ENCODE measurements at places on chromosomes 2 and 18.
A peak's percentile ranks its signal among the peaks of the same experiment; 100 is the strongest.

DNA sequence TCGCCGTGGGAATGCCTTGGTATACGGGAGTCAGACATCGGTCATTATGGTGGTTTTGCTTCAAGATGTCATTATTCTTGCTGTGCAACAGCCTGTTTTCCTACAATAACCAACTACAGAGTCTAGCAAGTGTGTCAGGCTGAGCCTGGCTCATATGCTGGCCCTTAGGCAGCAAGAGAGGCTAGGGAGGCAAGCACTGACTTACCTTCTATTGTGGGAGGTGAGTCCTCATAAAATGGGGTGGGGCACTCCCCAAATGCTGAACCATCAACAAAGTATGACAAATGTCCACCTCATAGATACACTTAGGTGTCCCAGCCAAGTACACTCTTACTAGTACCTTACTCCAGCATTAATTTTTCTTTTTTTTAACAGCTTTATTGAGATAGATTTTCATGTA is 77.0 kb upstream of the ATL2 start:
- no peak for DNase-seq

GRCh38 chr18:54720620-54721019 is 107.7 kb upstream of the RAB27B start:
- no peak for DNase-seq

- DNase-seq, result no peak
These were observed 13.5 kb downstream of the ANKRD12 start for GRCh38 chr18:9150121-9150520.

- DNase-seq, result no peak
These were observed 1178.7 kb downstream of the SUCLG1 start for GRCh38 chr2:83280391-83280790.

DNA sequence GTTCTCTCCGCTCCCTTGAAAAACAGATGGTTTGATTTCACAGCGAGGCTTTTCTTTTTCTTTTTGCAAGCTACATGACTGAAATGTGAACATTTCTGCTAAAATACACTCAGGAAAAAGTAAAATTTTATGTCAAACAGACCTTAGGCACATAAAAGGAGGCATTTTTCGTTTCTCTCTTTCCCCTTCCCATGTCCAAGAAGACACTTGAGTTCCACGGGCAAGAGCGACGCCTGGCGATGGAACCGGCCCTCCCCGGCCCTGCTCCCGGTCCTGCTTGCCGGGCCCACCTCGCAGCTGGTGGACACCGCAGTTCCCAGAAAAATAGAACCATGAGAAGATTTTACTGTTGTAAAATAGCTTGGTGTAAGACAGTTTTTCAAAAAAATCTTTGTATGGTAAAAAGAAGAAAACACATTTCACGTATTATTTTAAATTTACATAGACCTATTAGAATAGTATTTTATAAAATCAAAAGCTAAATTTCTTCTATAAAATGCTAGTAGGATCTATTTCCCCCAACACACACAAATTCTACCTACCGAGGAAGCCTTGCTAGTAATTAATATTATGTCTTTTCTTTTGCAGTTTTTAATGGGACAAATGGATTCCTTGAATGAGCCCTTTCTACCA is 2.3 kb upstream of the ALKAL2 start:
- DNase-seq, result peak; percentile 86

- DNase-seq, result no peak
These were observed 480.6 kb downstream of the SPAG16 start for GRCh38 chr2:213764849-213765248.

GRCh38 chr2:44810892-44811530 is 130.5 kb upstream of the SIX3 start:
- DNase-seq, result no peak

DNA sequence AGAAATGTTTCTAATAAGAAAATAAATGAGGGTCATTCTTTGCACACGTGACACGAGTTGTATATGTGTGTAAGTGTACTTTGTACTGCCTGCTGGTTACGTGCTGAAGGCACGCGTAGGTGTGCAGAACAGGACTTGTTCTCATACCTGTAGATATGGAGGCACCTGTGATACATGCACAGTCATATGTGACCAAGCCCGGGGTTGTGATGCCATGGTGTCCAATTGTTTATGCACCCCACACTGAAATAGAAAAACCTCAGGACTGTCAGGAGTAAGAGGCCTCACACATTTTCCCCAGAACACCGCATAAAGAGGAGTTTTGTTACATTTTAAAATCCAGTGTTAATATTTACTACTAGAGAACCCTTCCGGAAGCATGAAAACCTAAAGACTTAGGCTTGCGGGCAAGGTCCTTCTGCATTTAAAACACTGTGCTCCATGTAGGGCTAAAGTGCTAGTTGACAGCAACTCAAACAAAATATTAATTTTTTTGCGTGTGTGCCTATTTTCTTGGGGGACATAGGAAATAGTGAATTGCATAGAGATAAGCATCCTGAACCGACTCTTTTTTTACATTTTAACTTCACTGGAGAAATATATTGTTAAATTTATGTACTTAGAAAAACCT is 9.3 kb downstream of the TSHZ1 start:
- no peak for DNase-seq

- no peak for DNase-seq
These were observed 100.8 kb upstream of the CNGA3 start for GRCh38 chr2:98245491-98245890.

DNA sequence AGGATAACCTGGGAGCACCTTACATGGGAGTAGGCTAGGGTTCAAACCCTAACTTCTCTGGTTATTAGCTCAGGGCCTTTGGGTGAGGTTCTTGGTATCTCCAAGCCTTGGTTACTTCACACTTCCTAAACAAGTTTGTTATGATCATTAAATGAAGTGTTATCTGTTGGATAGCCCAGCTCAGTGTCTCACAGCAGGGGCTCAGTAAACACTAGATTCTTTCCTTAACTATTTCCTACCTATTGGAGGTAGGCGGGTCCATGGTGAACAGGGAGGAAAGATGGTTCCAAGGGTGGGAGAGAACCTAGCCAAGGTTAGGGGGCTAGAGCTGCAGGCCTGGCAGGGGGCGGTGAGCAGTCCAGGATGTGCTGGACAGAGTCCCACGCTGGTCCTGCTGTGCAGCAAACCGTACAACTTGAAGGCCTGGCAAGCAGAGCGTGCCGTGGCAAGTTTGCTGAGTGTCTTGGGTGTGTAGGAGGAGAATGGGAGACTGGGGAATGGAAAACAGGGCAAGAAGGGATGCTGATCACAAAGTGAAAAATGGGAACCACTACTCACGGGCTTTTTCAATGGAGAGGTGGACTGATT is 259.1 kb downstream of the PRKCE start:
- DNase-seq, result no peak

DNA sequence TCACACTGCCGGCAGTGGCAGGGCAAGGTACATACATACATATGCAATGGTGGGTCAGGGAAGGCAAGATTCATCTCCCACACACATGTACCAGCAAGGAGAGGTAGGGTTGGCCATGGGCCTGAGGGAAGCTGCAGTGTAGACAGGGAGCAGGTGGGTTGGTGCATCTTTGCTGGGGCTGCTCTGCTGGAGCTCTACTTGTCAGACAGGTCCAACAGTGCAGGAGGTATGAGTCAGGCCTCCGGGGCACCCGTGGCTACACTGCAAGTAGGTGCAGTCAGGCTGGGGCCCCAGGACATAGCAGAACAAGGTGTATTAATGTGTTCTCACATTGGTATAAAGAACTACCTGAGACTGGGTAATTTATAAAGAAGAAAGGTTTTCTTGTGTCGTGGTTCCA is 281.1 kb upstream of the COL3A1 start:
- DNase-seq, result peak; percentile 4

DNA sequence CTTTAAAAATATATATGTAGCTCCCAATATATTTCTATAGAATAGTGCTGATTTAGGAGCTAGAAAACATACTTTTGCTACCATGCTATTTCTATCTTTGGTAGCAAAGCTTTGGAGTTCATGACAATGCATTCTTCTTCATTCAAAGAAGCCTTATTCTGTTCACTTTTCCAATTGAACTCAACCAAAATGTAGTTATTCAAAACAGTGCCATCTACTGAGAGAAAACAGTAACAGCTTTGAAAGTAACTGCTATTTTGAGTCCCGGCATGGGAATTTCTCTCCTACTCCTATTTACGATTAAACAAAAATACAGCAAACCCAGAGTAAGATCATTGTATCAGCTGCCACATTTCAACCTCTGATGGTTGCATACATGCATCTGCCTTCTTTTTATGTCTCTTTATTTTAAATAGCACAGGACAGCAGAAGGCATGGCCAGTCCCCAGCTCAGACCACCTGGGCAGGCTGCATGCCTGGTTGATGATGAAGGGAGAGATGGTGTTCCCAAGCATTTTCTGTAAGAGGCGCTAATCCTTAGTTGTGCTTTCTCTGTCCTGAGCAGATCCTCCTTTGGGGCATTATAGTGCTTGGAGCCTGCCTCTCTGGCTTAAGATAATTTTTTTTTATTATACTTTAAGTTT is 69.7 kb upstream of the SULT1C3 start:
- no peak for DNase-seq

GRCh38 chr18:24015639-24016631 is 1.4 kb downstream of the TTC39C start:
- DNase-seq, result no peak

DNA sequence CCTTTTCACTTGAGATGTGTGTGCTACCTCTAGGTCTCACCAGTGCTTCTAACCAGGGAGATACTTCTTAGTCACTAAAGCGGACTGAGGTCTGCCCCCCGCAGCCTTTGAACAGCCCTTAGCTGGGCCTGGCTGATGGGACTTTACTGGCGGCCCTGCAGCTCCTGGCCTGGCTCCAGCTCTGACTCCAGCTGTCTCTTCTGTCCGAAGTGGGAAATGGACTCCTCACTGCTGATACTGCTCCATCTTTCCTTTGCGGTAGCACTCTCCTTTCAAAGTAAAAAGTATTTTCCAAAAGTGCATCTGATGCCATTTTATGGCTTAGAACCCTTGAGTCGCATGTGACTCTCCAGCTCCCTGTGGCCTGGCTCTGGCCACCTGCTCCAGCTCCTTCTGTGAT is 64.5 kb downstream of the ATP9B start:
- no peak for DNase-seq

DNA sequence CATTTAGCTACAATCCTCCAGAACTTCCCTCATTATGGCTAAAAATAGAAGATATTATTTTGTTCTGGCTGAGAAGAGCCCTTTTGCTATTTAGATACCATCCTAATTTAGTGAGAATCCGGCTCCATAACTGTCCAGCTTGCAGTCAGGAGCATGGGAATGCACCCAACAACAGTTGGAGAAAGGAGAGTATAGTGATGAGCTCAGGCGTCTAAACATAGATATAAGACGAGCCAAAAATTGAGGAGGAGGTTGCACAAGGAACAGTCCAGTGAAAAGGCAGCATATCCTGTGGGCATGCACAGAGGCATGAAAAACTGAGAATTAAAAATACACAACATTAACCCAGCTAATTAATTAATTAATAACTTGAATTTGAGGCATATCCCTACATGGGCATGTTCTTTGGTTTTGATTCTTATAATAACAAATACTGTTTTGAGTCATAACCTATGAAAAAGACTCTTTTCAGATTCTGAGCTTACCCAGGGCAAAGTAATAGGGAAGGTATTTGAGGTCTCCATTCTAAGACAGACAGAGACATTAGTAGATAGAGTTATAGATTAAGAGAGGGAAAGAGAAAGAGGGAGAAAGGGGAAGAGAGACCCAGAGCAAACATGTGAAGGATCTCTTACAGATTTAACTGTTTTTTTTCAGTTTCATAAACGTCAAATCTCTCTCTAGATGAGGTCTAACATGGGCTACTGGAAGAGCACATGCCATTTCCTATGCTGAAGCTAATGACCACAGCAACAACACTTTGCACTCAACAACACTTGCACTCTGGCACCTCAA is 311.2 kb downstream of the OSR1 start:
- no peak for DNase-seq

- peak; percentile 60 for DNase-seq
These were observed 25.0 kb upstream of the COPS8 start for GRCh38 chr2:237060534-237061312.

DNA sequence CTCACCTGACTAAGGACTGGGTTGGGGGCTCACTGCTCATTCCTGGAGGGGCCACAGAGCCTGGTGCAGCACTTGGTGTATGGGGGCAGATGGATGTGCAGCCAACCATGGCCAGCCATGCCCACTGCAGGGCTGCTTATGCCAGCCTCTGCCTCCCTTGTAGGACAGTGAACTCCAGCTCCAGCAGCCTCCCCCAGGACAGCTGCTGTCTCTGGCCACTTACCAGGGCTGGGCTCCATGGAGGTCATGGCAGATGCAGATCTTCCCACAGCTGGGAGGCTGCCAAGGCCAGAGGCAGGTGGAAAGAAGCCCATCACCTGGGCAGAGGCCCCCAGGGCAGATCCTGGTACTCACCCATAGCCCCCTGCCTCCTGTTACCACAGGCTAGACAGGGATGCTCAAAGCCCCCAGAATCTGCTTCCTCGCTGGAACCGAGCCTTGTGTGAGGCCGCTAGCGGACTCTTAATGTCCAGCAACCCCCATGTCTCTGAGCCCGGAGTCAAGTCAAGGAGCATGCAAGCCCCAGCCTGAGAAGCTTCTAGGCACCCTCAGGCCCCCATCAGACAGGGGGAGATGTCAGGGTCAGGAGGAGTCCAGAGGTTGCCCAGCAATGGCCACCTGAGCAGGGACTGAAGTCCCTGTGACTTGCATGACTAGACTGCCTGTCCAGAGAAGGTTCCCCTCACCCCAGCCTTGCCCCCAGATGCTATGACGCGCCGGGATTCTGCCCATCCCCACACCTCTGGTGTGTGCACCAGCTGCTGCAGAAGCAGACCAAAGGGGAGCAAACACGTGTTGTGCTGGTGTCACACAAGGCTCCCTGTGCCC is 123.6 kb downstream of the TWIST2 start:
- no peak for DNase-seq

GRCh38 chr2:3151153-3151918 is 226.3 kb downstream of the EIPR1 start:
- no peak for DNase-seq

DNA sequence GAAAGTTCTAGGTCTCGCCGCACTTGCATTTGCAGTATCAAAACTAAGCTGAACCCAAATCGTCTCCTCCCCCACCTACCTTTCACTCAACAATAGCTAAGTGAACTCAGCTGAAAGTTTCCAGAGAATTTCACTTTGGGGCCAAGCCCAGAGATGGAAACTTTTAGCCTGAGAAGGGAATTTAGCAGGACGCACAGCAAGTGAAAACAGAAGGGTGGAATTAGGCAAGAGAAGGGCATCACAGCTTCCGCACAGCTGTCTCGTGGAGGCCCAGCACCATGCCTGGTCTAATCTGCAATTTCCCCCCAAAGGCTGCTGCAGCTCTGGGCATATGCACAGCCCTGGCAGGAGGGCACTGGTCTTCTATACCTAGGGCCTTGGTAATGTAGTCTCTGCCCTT is 262.0 kb downstream of the TNS1 start:
- no peak for DNase-seq

GRCh38 chr2:16861111-16861510 is 195.5 kb upstream of the CYRIA start:
- DNase-seq, result no peak

- no peak for DNase-seq
These were observed 109.4 kb downstream of the TANC1 start for GRCh38 chr2:159077869-159078268.

All from body of pancreas (tissue), 4 donors.